NCI-H460 (cell line): ENCODE measurements at places on chromosomes 16 and 17.

DNA sequence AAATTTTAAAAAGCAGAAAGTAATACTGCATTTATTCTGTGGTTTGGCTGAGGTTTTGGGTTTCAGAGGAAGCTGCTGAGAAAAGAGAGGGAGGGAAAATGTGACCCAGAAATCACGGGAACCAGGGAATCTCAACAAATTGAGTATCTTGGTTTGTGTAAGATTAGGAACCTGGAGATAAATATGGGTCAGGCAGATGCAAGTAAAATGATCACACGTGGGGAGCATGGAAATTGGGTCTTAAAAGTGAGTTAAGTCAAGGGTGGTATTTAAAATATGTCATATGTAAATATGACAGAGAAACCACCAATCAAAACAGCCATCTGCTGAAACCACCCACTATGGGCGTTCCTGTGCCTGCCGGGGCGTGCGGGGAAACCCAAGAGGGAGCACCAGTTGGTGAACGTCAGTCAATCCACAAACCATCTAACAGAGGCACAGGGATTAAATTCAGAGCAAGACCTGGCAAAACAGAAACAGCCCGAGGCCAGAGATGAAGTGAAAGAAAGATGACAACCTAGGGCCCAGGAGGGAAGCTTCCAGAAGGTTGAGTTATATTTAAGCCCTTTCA lies 33.4 kb downstream of the CDH13 start:
- no peak for DNase-seq

GRCh38 chr16:79156761-79157160 lies 443.8 kb downstream of the MAF start:
- DNase-seq, result no peak

DNA sequence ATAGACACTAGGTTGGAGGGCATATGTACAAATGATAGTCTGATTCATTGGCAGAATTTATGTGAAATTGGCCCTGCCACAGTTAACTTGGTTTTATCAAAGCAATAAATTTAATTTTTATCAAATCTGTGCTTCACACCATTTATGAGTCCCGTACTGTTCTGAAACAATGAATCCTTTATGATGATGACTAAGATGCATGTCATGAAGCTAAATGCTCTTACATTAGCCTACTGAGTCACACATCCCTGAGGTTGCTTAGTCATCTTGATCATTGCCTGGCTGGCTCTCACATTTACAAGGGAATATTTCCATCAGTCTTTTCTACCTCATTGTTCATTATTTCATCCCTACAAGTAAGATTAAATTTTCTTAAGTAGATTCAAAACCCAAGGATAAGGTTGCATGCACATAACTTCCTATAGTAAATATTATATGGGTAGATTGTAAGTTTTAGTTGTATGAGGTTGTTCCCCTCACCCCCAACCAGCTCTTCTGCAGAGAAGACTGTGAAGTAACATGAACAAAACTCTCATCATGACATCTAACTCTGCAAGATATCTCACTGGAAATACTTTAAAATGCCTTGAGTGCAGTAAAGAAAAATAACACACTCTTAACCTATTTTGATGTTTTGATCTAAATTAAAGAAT lies 170.7 kb downstream of the CYB561 start:
- DNase-seq, result peak; percentile 95

- no peak for DNase-seq
Observed at GRCh38 chr16:64397042-64397441, 724.8 kb downstream of the CDH11 start.

DNA sequence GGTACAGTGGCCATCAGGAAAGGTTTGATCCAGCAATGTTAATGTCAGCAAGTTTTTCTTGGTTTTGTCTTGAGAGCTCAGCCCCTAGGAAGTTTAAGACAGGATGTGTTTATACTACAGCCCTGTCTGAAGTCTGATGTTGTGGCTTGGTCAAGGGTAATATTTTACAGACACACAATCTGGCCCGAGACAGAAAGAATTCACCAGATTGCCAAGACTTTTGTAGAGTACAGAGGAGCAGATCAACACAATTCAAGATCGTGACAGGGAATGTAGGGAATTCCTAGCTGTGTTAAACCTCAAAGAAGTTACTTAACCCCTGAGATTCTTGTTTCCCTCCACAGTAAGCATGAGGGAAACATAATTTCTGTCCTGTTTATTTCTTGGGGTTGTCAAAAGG lies 63.1 kb downstream of the SHISA9 start:
- no peak for DNase-seq

DNA sequence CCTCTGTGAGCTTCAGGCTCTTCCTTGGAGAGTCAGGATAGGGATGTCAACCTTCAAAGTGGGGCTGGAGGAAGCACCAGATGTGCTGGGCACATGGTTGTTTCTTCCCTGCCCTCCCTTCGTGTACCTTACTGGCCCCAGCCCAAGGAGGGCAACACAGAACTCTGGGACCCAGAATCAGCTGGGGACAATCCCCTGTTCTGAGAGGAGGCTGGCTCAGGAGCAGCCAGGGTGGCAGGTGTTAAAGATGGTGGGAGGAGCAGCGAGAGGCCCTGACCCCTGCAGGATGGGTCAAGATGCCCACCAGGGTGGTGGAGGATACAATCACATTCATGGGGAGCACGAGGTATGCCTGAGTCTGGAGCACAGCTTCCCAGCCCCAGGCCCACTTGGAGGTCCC lies 300.4 kb downstream of the ABCC12 start:
- DNase-seq, result no peak

DNA sequence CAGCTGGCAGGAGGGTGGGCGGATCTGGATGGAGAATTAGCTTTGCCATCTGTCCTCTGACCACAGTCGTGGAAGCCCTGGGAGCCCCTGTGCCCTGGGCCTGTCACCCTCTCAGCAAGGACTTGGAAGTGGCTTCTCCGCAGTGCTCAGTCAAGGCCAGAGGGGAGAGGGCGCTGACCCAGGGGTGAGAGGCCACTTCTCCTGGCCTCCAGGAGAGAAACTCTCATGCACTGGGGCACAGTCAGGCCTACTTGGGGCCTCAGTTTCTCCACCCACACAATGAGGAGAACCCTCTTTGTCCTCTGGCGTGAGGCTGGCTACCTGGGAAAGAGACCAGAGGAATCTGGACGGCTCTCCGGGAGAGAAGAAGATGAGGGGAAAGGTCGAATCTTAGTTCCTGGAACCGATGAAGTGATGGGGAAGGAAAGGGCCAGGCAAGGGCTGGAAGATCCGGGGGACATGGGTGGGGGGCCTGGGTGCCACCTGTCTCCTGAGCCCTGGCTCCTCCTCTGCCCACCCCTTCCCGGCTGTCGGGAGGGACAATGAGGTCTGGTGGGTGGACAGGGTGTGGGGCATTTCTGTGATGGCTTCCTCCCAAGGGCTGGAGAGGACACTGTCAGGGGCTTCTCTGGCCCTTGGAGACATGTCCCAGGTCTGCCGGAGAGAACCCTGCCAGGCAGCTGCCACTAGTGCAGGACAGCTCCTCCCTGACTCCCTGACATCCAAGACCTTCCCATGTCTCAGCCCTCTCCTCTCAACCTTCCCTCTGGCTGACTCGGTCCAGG lies 9.0 kb upstream of the ARHGAP27 start:
- no peak for DNase-seq

GRCh38 chr17:9936095-9936494 lies 31.0 kb upstream of the RCVRN start:
- DNase-seq, result no peak

- DNase-seq, result no peak
Observed at GRCh38 chr17:2071455-2072281, 16.8 kb downstream of the HIC1 start.
